Stimulated activated CD8-positive, alpha-beta memory T cell treated with anti-CD3 and anti-CD28 coated beads, Interleukin-7, amount 100 ng/mL, for 48 hours (primary cell): ENCODE measurements at places on chromosomes 3 and 15.

- DNase-seq = no peak
Measured at GRCh38 chr3:113141543-113141942, 69.8 kb upstream of the BOC start.

DNA sequence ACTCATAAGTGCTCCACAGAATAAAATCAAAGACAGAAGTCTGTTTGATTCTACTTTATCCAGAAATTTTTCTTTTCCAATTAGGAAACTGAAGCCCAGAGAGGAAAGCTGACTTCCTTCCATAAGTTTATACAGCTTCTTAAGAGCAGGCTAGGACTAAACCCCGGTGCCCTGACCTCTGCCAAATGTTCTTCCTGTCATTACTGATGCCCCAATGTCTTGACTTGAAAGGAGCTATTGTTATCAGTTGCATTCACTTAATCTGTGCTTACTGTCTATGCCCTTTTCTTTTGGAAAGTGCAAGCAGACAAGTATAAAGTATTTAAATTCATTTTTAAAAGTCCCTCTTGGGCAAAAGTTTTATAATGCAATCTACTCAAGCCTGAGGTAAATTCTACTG lies 18.1 kb downstream of the CD200 start:
- no peak for DNase-seq

DNA sequence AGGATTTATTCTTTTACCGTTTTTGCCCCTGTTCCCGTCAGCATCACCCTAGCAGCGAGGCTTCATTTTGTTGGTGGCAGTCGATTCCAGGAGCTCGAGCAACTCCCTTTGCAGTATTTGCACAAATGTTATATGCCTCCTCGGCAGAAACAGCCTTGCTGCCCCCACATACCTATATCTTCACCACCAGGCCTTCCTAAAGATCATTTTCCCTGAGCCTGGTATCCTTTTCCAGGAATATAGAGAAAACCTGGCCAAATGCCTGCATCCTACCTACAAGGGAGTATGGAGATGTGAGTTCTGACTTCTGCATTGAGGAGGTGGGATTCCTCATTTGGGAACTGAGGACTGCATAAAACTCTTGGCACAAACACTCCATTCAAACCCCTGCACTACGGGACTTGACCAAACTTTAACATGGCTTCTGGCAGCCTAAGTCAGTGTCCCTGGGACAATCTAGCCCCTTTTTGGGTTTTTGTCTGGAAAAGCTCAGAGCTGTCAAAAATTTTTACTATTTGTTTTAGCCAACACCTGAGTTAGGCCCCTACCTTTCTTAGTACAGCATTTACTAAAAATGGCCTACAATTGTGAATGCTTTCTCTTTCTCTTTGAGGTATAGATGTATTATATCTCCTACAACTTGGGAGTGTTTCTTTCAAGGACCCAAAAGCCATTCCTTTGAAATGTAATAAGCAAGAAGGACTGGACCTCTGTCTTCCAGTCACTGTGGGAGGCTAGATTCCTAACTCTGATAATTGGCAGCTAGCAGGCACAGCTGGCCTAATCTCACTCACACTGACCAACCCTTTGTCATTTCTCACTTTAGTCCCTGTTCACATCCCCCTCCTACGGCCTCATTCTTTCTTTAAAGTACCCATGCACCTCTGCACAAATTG lies 12.1 kb upstream of the UBE2Q2 start:
- no peak for DNase-seq

DNA sequence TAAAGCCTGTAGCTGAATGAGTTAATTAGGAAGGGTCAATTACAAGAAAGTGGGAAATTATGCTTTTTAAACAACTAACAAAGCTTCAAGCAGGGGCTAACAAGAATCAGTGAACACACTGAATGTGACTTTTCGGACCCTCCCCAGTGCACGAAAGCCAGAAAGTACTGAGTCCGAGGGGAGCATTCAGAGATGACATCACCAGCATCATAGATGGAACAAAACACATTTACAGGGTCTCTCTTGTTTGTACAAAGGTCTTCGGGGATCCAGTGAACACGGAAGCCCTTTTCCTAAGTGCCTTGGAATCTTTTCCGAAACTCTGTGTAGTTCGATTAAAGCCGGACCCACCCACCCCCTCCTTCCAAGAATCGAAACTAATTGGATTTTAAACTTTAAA lies 829 bp downstream of the DCP1A start:
- no peak for DNase-seq

DNA sequence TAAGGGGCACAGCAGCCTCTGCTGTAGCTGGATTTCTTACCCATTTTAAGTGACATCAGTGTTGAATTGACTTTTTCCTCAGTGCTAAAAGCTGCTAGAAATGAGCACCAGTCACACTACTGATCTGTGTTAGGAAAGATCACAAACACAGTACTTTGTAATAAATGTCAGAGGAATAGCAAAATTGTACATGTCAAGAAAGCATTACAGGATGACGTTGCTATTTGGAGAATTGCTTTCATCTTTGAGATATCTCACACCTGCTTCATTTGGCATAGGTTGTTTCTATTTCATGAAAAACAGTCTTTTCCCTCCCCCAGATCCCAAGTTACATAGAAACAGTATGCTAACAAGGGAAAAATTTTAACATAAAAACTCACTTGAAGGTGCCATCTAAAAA lies 77.8 kb downstream of the SLC25A26 start:
- no peak for DNase-seq

GRCh38 chr15:36605604-36606263 lies 26.3 kb downstream of the CDIN1 start:
- no peak for DNase-seq
